ENCODE measurements at places on chromosomes 6 and 20.

DNA sequence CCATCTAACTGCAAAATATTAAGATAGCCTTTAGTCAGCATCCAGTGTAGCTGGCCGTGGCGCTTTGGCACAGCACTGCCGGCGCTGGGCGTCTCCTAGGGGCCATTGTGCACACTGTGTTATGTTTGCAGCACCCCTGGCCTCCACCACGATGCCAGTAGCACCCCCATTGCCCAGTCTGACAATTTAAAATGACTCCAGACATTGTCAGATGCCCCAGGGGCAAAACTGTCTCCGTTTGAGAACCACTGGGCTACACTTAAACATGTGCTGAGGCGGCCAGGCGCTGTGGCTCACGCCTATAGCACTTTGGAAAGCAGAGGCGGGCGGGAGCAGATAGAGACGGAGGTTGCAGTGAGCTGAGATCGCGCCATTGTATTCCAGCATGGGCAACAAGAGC is 6.0 kb upstream of the MTG2 start:
- no peak for DNase-seq

DNA sequence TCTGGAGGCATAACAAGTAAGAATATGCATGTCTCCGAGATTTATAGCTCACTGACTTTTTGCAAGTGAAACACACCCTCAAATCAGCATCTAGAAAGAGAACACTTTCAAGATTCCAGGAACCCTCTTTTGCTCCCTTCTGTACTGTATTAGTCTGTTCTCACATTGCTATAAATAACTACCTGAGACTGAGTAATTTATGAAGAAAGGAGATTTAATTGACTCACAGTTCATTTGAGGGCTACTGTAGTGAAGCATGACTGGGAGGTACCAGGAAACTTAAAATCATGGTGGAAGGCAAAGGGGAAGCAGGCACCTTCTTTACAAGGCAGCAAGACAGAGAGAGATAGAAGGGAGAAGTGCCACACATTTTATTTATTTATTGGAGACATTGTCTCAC is 269.9 kb downstream of the UTRN start:
- no peak for DNase-seq

DNA sequence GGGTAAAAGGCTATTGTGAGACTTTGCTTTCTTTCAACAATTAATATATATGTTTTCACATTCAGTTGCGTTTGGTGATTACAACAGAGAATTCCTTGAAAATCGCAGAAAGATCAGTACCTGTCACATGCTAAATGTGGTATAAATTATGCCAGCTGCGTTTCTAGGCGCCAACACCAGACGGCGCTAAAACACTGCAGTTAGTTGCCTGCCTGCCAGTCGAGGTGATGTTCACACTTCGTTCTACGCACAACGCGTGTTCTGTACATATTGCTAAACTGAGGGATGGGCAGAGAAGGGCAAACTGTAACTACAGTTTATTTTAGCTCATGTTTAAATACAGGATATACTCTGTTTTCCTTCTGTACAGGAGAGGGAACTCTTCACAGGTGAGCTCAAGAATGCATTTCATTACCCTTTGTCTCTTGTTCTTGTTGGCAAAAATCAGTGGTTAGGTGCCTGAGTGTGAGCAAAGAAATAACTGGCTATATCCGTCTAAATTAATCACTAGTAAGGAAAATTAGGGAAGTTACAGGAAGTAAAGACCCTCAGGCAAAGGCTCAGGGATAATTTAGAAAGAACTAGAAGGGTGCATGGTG is 100.1 kb upstream of the RGS17 start:
- DNase-seq, result peak; percentile 62

DNA sequence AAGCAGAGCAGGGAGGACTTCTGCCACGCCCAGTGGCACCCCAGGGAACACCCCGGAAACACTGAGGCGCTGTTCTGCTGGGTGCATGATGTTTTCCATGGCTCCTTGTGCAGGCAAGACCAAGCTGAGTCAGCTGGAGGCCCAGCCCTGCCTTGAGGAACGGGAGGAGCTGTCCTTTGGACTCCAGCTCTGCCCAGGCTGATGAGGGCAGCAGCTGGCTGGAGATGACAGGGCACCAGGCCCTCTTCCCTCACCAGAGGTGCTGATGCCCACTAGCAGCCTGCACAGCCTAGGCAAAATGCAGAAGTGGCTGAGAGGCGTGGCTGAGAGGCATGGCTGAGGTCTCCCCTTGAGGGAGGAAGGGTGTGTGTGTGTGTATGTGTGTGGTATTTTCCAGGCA is 2.4 kb downstream of the C6orf132 start:
- peak; percentile 73 for DNase-seq

- DNase-seq, result no peak
These were observed 59.5 kb upstream of the ZNFX1 start for GRCh38 chr20:49337357-49337756.

DNA sequence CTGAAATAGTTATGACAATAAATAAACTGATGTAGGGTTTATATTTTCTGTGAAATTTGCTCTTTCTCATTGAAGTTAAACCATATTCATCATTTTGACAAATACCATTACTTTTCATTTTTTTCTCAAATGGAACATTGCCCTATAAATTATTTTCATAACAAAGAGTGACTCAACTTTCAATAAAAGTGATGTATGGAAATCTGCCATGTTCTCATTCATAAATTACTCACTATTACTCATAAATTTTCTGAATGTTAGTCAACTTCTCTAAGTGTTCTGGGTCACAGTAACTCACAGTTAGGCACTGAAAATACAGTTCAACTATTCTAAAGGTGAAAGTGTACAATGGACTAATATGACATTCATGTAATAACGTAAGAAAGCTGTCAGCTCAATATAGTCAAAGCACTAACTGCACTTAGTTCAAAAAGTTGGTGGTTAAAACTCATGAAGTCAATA is 19.0 kb upstream of the STX11 start:
- no peak for DNase-seq

DNA sequence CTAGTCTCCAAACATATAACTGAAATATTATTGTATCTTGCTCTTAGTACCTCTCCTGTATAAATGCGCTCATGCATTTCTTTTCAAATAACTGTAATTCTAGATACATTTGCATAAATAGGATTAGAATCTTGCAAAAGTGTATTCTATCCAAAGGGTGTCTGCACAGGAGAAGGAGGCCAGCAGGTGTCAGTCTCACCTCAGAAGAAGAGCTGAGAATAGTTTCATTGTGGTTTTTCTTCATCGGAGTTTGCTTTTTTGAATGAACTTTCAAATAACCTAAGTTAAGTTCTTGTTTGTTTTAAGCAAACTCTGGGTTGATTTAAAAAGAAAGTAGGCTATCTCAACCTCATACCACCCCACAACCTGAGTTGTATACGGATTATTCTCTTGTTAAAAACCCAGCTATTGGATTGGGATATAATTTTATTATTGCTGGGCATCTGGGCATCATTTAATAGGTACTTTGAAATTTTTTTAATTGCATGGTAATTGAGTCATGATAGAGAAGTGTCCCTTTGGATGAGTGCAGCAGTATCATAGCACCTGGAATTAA is 125.0 kb upstream of the MLIP start:
- peak; percentile 61 for DNase-seq

- no peak for DNase-seq
These were observed 92.4 kb upstream of the CEP85L start for GRCh38 chr6:118743746-118744145.

DNA sequence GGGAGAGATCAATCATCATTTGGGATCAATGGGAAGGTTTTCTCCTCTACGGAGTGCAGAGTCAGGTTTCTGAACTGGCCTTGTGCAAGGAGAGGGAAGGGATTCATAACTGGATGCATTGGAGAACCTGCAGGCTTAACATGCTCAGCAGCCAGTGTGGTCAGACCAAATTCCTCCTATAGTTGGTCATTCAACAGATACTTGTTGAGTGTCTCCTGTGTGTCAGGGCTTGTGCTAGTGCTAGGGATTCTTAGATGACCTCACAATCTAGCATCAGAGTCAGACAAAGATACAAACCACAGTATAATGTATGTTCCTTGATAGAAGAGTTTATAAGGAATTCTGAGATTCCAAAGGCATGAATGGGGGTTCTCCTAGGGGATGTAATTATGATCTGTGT is 23.9 kb downstream of the RALY start:
- DNase-seq, result no peak

DNA sequence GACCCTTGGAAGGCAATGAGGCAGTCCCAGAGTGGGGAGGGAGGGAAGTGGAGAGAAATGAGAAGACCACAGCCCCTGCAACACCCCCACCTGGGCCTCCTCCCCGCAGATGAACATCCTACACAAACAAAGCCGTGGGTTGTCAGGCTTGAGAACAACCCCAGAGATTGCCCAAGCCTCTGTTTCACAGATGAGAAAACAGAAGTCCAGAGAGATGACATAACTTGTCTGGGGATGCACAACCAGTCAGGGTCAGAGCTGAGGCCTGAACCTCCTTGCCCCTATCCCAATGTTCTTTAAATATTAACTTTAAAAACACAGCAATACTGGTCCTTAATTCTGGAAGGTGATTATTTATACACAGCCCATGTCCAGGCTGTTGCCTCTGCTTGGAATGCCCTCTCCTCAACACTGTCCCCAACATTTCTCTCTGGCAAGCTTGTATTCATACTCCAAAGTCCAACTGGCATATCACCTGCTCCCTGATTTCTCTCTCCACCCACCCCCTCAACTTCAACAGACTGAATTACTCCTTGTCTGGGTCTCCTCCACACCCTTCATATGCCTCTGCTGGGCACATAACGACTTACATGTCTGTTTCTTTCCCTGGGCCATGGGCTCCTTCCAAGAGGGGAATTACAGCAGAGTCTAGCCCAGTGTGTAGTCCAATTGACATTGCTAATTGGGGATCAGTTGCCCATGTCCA is 135.5 kb upstream of the LRFN2 start:
- DNase-seq, result no peak

- DNase-seq, result no peak
These were observed 133.2 kb downstream of the NFATC2 start for GRCh38 chr20:51409192-51409880.

DNA sequence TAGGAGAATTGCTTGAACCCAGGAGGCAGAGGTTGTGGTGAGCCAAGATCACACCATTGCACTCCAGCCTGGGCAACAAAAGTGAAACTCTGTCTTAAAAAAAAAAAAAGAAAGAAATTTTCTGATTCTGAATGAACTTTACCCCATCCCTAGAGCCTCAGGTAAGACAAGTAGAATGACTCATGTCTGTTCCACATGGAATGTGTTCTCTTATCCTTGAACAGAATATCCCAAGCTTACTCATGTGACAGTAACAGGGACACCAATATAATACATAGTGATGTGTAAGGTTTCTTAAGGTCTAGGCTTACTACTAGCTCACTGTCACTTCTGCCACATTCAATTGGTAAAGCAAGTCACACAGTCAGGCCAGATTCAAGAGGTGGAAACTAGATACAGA is 219.6 kb upstream of the BTBD3 start:
- DNase-seq, result no peak

- DNase-seq, result no peak
These were observed 6.4 kb downstream of the RPS12 start for GRCh38 chr6:132820629-132821381.

GRCh38 chr6:130359736-130360135 is 6.1 kb upstream of the TMEM200A start:
- DNase-seq, result no peak

All from Calu3 (cell line).